Upper lobe of left lung (tissue), 6 donors: ENCODE measurements at places on chromosomes 7 and 10. TPM values are rescaled to one million over a fixed set of nuclear protein-coding genes. Genes with fewer than 3 reads are reported as not detected.

GRCh38 chr10:129419397-129419796 is 47.6 kb upstream of the MGMT start:
- no peaks in the 10 kb centered on the region for H3K36me3 ChIP-seq
- DNase-seq = peak; percentile 72
- H3K27ac ChIP-seq = no peak overlapping the region
- H3K4me3 ChIP-seq = no peak overlapping the region

DNA sequence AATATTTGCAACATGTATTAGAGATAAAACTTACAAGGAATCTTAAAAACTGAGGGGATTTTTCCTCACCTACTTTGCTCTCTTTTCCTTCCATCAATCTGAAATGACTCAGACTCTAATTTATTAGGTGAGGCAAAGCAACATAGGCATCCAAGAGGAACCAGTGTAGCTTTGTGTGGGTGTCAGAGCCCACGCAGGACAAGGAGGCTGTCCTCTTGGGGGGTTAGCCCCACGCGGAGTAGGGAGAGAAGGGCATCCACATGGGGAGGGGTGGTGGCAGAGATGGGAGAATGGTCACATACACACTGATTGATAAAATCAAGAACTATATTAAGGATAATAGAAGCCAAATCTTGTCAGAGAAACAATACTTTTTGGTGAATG is 33.8 kb upstream of the ARMS2 start:
- peaks cover 3% of the 10 kb centered on the region for H3K36me3 ChIP-seq
- H3K4me3 ChIP-seq = no peak overlapping the region

- H3K36me3 ChIP-seq = no peaks in the 10 kb centered on the region
- no peak overlapping the region for H3K4me3 ChIP-seq
- no peaks in the 10 kb centered on the region for H3K27me3 ChIP-seq
- H3K4me1 ChIP-seq = no peaks in the 10 kb centered on the region
Observed at GRCh38 chr7:89064831-89065230, 269.3 kb upstream of the TEX47 start.

GRCh38 chr10:22170582-22170981 is 47.2 kb downstream of the EBLN1 start:
- H3K27ac ChIP-seq = no peak overlapping the region
- H3K27me3 ChIP-seq = no peaks in the 10 kb centered on the region
- no peak overlapping the region for H3K4me3 ChIP-seq
- H3K4me1 ChIP-seq = no peaks in the 10 kb centered on the region
- no peak for DNase-seq

HTR5A gene
- total RNA-seq = not detected

SEPTIN7 gene
- 47.1 TPM for total RNA-seq
